ENCODE measurements at places on chromosomes 3 and 15.

DNA sequence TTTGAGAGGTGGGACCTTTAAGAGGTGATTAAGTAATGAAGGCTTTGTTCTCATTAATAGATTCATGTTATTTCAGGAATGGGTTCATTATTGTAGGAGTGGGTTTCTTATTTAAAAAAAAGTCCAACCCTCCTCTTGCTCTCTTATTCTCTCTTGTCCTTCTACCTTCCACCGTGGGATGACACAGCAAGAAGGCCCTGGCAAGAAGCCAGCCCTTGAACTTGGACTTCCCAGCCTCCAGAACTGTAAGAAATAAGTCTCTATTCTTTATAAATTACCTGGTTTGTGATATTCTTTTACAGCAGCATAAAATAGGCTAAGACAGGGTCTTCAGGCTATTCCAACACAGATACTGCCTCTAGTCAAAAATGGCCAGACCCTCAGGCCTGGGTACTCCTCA, 62.2 kb downstream of the MYLK start:
- DNase-seq = no peak

- no peak for DNase-seq
Measured at GRCh38 chr3:44041726-44042125, 200.0 kb upstream of the TOPAZ1 start.

DNA sequence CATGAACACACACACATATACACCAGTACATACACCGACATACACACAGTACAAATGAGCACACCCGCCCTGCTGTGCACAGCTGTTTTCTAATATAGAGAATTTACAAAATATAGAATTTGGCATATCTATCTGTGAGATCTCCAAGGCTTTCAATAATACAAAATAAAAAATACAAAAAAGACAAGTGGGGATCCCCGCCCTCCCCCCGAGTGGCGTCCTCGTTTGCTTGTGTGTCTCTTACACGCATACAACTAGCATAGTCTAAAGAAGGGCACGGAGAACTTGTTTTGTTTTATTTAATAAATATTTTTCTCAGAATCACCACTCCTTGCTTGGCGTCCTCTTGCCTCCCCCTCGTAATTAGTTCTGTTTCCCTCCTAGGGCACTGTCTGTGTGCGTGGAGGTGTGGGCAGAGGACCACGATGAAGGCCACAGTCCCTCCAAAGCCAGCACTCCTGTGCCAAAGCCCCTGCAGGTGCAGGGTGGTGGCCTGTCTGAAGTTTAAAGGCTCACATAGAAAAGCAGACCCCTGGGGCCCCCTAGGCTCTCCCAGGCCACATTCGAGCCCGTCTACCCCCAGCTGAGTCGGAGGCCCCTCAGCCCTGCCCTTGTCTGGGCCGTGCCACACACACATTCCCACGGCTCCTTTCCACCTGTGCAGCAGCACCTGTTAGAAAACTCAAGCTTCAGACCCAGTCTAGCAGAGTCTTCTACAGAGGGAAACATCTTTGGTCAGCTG, 82.1 kb downstream of the SEC22A start:
- DNase-seq = no peak

DNA sequence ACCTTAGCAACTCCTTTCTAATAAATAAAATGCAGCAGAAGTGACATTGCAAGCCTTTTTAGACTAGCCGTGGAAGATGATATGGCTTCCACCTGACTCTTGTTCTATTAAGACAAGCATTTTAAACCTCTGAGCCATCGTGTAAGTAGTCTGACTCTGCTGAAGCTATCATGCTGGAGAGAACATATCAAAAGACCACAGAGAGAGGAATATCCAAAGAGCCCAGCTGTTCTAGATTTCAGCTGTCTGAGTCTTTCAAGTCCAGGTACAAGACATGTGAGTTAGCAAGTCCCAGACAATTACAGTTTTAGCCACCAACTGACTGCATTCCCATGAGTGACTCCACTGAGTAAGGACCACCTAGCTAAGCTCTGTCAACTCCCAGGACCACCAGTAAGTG, 517.0 kb upstream of the NAALADL2 start:
- DNase-seq = no peak

GRCh38 chr3:43757666-43758321, 67.1 kb downstream of the ABHD5 start:
- DNase-seq = no peak

DNA sequence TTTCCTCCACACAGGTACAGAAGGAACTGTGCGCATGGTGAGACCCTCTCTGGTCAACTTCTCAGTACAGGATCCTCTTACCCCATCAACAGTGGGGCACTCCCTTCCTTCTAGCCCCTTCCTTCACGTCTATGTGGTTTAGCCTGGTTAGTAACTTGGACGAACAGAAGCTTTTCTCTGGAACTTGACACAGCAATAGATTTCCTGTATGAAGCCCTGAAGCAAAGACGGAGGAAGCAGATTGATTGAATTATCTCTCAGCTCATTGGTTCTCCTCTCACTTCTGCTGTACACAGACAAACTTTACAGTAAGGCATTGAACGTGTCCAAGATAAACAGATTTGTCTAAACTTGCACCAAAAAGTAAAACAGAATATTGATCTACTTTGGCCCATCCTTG, at the start of gene CD200R1:
TSS of gene CD200R1 (minus strand) at position 210 of the 400 bp plus-strand sequence. CDS start 246 bp downstream, outside the sequence.
- DNase-seq = no peak

DNA sequence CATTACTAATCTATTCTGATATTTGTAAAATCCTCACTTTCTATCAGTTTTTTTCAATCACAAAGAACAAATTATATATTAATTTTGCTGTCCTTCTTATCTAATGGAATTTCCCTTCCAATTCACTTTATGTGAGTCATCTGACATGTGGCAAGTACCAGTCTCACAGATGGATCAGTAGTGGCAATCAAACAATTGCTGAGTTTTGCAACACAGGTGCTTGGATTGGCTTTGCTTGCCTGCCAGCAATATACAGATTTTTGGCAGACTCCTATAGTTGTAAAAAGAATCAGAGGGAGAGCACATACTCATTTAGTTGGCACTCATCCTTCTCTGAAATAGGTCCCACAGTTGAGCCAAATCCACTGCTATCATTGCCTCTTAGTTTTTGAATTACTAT, 83.7 kb downstream of the BCHE start:
- no peak for DNase-seq

DNA sequence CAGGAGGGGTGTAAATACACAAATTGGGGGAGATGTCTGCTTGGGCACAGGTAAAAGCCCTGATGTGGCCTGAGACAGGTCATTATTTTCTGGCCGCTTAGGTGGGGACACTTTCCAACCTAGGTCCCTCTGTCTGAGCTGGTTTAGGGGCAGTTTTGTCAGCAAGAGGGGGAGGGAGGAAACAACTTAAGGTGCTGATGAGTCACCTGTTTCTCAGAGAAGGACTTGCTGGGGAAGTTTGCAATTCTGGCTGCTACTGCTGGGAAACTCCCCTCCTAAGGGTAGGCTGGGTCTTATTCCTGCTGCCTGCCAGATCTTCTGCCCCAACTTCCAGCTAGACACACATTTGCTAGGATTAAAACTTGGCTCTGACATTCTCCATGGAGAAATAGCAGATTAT, 4.8 kb upstream of the RHOV start:
- DNase-seq = no peak
